Stimulated activated CD4-positive, alpha-beta T cell treated with anti-CD3 and anti-CD28 coated beads, TNF-alpha, amount 100 ng/mL, for 24 hours (primary cell): ENCODE measurements at places on chromosomes 5 and 9.

DNA sequence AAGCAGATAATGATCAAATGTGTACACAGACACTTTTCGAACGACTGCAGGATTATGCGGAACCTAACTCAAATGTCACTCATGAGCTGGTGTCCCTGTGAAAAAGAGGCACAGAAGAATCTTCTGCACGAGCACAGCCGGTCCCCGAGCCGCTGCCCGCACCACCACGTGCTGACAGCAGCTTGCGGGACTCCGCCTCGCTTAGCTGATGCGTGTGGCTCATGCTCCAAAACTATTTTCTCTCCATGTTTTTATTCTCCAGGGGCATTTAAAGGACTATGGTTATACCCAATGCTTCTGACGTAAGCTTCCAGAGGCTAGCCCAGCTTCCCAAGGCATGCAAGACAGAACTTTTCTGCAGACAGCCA lies 9.5 kb downstream of the SEC16A start:
- no peak for DNase-seq

- peak; percentile 15 for DNase-seq
Measured at GRCh38 chr5:57221049-57221568, 47.2 kb downstream of the GPBP1 start.

DNA sequence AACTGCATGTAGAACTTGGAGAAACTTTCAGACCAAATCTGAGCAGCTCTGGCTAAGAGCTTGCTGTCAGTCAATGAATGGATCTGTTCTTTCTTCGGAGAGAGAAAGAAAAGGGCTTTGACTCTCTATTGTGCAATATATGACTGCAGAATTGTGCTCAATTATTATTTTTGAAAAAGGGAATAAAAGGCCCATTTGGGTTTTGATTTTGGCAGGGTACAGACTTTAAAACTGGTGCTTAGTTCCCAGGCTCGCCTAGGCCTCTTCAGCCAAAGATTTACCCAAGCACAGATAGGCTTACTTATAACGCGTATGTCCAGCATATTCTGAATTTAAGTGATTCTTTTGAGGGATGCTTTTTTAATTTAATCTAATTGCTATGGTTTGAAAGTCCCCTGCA lies 59.3 kb downstream of the RETREG1 start:
- DNase-seq = no peak

DNA sequence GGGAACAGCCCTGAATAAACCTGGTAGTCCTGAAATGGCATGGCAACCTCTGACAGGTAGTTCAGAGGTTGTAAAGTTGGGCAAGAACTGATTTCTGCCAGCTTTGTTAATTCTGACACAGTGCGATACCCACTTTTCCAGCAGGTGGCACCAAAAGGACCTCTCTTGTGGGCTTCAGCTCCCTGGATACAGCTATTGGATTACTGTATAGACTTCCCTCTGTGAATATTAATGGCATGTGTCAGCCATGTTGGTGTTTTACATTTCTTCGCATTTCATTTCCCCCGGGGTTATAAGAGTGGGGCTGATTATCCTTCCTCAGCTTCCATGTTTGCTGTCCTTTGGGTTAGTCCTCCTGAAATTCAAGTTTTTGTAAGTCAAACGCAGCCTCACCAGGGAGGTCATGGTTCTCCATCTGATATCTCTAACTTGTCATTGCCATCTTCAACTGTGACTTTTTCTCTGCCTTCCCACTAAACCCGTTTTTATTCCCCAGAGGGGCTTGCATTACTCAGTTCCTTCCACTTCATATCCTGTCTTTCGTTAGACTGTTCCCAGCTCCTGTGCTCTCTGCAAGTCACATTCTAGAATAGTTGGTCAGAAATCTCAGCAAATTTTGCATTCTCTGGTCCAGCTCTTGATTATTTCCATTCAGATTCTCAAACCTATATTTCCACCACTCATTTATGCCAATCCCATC lies 135.6 kb downstream of the LIFR start:
- no peak for DNase-seq

GRCh38 chr9:127250896-127251391 lies 13.6 kb upstream of the GARNL3 start:
- DNase-seq = no peak

- no peak for DNase-seq
Measured at GRCh38 chr5:153672347-153673090, 182.0 kb downstream of the GRIA1 start.

GRCh38 chr9:120839146-120839545 lies 3.6 kb downstream of the PSMD5 start:
- DNase-seq = no peak

GRCh38 chr5:44887722-44888121 lies 79.0 kb downstream of the MRPS30 start:
- no peak for DNase-seq
